Astrocyte (in vitro differentiated cells and primary cell): ENCODE measurements at places on chromosomes 11 and 22. TPM values are rescaled to one million over a fixed set of nuclear protein-coding genes. Genes with fewer than 3 reads are reported as not detected.

DNA sequence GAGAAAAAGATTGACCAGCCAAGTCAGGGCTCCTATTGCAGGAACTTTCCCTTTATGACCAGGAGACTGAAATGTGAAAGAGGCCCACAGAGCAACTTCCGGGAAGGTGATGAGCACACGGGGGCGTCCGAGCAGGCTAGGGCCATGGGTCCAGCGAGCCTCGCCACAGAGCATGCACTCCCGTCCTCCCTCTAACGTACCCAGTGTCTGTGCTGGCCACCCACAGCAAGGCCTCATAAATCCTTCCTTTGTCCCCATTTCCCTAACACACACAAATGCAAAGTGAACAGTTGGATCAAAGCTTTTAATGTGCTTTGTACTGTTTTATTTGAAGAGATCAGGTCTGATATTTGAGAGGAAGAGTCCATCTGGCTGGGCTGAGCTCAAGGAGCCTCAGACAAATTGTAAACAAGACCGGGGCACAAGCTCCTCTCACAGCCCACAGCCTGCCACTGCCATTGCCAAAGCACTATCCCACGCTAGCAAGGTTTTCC lies 44.3 kb downstream of the BLID start:
- no peak for DNase-seq
- no peak overlapping the region for H3K27ac ChIP-seq
- H3K36me3 ChIP-seq = no peaks in the 10 kb centered on the region

GRCh38 chr22:39593066-39593930 lies 22.7 kb downstream of the CACNA1I start:
- no peaks in the 10 kb centered on the region for H3K36me3 ChIP-seq
- peaks cover 19% of the 10 kb centered on the region for H3K4me1 ChIP-seq
- H3K27me3 ChIP-seq = peaks cover 12% of the 10 kb centered on the region
- no peak overlapping the region for H3K27ac ChIP-seq

GRCh38 chr22:24485608-24486007 lies 9.5 kb upstream of the UPB1 start:
- H3K27me3 ChIP-seq = no peaks in the 10 kb centered on the region
- H3K4me3 ChIP-seq = no peak overlapping the region
- DNase-seq = no peak
- H3K36me3 ChIP-seq = no peaks in the 10 kb centered on the region
- peaks cover 27% of the 10 kb centered on the region for H3K4me1 ChIP-seq
- no peak overlapping the region for H3K27ac ChIP-seq

GRCh38 chr22:43053176-43053575 lies 36.0 kb downstream of the TTLL1 start:
- DNase-seq = no peak
- no peaks in the 10 kb centered on the region for H3K36me3 ChIP-seq
- H3K27ac ChIP-seq = no peak overlapping the region
- H3K4me3 ChIP-seq = no peak overlapping the region
- H3K27me3 ChIP-seq = no peaks in the 10 kb centered on the region

The MUC6 gene
- total RNA-seq = not detected in 2 replicates

GRCh38 chr11:729492-730074 lies 17.7 kb upstream of the TALDO1 start:
- H3K4me3 ChIP-seq = no peak overlapping the region
- no peak for DNase-seq
- H3K4me1 ChIP-seq = peaks cover 26% of the 10 kb centered on the region
- H3K36me3 ChIP-seq = no peaks in the 10 kb centered on the region
- H3K27me3 ChIP-seq = peaks cover 2% of the 10 kb centered on the region

The SAC3D1 gene
- 13.8 and 14.6 TPM in 2 replicates for total RNA-seq

- H3K36me3 ChIP-seq = no peaks in the 10 kb centered on the region
- H3K27ac ChIP-seq = no peak overlapping the region
- H3K4me1 ChIP-seq = peaks cover 16% of the 10 kb centered on the region
- H3K27me3 ChIP-seq = no peaks in the 10 kb centered on the region
- H3K4me3 ChIP-seq = no peak overlapping the region
Measured at GRCh38 chr22:44736581-44737405, 15.6 kb upstream of the ARHGAP8 start.

- peak within 1 kb of the TSS; percentile 85 for H3K4me3 ChIP-seq
- H3K27me3 ChIP-seq = no peaks in the 10 kb centered on the region
- DNase-seq = peak; percentile 43
Measured at GRCh38 chr22:20437613-20438426, at the start of gene SCARF2. TSS of gene SCARF2 (minus strand) at chr22:20437825. CDS start at chr22:20437754, 71 bp downstream.

DNA sequence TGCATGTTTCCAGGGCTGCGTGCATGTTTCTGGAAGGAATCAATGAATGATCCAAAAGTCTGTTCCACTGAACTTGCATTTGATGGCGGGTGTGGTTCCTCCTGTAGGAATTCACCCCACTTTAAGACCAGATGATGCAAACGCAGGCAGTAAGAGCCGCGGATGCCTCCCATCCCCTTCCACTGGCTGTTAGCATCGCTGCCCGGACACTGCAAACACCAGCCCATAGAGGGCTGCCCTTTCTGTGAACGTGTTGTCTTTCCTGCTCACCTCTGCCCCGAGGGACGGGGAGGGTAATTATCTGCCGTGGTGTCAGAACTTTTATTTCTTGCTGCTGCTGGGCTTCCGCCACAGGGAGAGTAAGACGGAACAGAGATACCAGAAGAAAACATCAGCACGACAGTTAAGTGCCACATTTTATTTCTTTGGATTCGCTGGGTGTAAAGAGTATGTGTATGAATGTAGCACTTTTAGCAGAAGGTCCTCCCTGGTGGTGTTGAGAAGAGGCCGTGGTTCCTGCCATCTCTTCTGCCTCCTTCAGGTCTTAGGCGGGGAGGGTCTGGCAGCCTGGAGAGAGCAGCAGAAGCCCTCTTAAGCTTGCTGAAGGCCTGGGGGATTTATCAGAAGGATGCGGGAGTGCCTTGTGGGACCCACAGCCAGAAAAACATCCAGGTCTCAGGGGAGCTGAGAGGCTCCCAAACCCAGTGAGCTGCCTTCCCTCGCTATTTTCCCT lies 53.2 kb upstream of the NECTIN1 start:
- DNase-seq = no peak
- no peaks in the 10 kb centered on the region for H3K36me3 ChIP-seq
- peaks cover 15% of the 10 kb centered on the region for H3K4me1 ChIP-seq

The GGT5 gene
- 0.64 and 0.89 TPM in 2 replicates for total RNA-seq

- peaks cover 5% of the 10 kb centered on the region for H3K4me1 ChIP-seq
- no peaks in the 10 kb centered on the region for H3K27me3 ChIP-seq
- H3K4me3 ChIP-seq = no peak overlapping the region
- H3K36me3 ChIP-seq = no peaks in the 10 kb centered on the region
- H3K27ac ChIP-seq = peak overlapping the region; percentile 28
Measured at GRCh38 chr22:39439170-39439569, 17.6 kb upstream of the MGAT3 start.

- no peaks in the 10 kb centered on the region for H3K36me3 ChIP-seq
- DNase-seq = peak; percentile 56
- no peak overlapping the region for H3K27ac ChIP-seq
- H3K27me3 ChIP-seq = no peaks in the 10 kb centered on the region
Measured at GRCh38 chr22:46661221-46661851, 41.1 kb downstream of the GRAMD4 start.

- no peaks in the 10 kb centered on the region for H3K4me1 ChIP-seq
- H3K36me3 ChIP-seq = no peaks in the 10 kb centered on the region
- no peak within 1 kb of the TSS for H3K4me3 ChIP-seq
- H3K27me3 ChIP-seq = no peaks in the 10 kb centered on the region
- DNase-seq = no peak
Measured at GRCh38 chr22:24005201-24005600, at the start of gene GSTT4. TSS of gene GSTT4 (minus strand) at chr22:24005453. CDS start at chr22:24005356, 97 bp downstream.

The LRRC74B gene
- 0.19 TPM in 1 of 2 replicates, not detected in the other for total RNA-seq

The RPL3 gene
- 1,056 and 1,182 TPM in 2 replicates for total RNA-seq

DNA sequence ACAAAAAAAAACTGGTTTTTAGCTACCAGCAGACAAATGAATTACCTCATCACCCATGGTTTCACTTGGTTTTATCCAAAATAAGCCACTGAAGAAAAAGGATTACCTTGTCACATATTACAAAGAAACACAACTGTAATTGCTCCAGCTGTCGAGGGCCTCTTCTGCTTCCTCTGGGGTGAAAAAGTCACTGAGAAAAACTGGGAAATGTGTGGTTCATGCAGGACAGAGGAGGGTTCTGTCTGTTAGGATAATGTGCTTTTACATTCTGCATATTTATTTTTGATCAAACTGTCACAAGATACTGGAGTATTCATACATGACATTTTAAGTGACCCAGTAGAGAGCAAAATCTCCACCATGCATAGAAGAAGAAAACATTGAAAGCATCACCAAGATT lies 211.7 kb downstream of the NAV2 start:
- H3K4me1 ChIP-seq = peaks cover 23% of the 10 kb centered on the region
- H3K27me3 ChIP-seq = no peaks in the 10 kb centered on the region
- H3K27ac ChIP-seq = no peak overlapping the region
- no peak for DNase-seq
- no peak overlapping the region for H3K4me3 ChIP-seq

DNA sequence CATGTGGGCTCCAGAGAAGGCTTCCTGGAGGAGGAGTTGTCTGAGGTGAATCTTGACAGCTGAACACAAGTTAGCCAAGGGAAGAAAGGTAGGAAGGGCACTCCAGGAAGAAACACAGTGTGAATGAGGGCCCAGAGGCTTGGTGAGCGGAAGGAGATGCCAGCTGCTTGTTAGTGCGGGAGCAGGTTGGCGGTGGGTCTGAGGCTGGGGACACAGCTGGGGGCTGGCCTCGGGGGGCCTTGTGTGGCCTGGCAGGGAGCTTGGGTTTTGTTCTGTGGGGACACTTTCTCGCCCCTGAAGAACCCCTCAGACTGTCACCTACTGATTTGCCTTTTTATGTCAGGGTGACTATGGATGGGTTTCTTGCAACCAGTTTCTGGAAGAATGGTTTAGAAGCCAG lies 160.0 kb downstream of the ST3GAL4 start:
- no peaks in the 10 kb centered on the region for H3K36me3 ChIP-seq
- DNase-seq = no peak
- H3K4me1 ChIP-seq = no peaks in the 10 kb centered on the region
- H3K27me3 ChIP-seq = no peaks in the 10 kb centered on the region
